Tibial artery (tissue), 4 donors: ENCODE measurements at places on chromosomes 12 and 14.

GRCh38 chr12:126343321-126343720 lies 1278.1 kb downstream of the AACS start:
- H3K36me3 ChIP-seq: no peaks in the 10 kb centered on the region
- no peak for DNase-seq
- H3K27ac ChIP-seq: no peak overlapping the region
- no peaks in the 10 kb centered on the region for H3K27me3 ChIP-seq
- H3K4me1 ChIP-seq: no peaks in the 10 kb centered on the region
- no peak overlapping the region for H3K4me3 ChIP-seq

DNA sequence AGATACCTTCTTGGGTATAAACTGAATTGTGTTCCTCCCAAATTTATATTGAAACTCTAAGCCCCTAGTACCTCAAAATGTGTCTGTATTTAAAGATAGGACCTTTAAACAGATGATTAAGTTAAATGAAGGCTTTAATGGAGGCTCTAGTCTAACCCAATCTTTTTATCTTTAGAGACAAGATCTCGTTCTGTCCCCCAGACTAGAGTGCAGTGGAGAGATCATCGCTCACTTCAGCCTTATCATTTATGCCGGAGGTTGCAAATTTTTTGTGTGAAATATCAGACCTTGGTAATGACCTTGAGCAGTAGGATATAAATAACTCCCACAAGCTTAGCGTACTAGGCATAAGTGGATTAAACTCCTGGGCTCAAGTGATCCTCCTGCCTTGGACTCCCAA lies 81.8 kb downstream of the C14orf132 start:
- H3K27ac ChIP-seq: no peak overlapping the region
- H3K36me3 ChIP-seq: no peaks in the 10 kb centered on the region
- DNase-seq: no peak
- no peaks in the 10 kb centered on the region for H3K4me1 ChIP-seq

GRCh38 chr12:60803147-60803546 lies 1207.3 kb downstream of the SLC16A7 start:
- H3K27me3 ChIP-seq: no peaks in the 10 kb centered on the region
- H3K4me1 ChIP-seq: no peaks in the 10 kb centered on the region
- H3K4me3 ChIP-seq: no peak overlapping the region
- no peak overlapping the region for H3K27ac ChIP-seq

GRCh38 chr12:7375145-7375543 lies 68.8 kb downstream of the CD163L1 start:
- H3K36me3 ChIP-seq: no peaks in the 10 kb centered on the region
- no peaks in the 10 kb centered on the region for H3K4me1 ChIP-seq
- no peak for DNase-seq
- H3K27ac ChIP-seq: no peak overlapping the region
- H3K4me3 ChIP-seq: no peak overlapping the region

DNA sequence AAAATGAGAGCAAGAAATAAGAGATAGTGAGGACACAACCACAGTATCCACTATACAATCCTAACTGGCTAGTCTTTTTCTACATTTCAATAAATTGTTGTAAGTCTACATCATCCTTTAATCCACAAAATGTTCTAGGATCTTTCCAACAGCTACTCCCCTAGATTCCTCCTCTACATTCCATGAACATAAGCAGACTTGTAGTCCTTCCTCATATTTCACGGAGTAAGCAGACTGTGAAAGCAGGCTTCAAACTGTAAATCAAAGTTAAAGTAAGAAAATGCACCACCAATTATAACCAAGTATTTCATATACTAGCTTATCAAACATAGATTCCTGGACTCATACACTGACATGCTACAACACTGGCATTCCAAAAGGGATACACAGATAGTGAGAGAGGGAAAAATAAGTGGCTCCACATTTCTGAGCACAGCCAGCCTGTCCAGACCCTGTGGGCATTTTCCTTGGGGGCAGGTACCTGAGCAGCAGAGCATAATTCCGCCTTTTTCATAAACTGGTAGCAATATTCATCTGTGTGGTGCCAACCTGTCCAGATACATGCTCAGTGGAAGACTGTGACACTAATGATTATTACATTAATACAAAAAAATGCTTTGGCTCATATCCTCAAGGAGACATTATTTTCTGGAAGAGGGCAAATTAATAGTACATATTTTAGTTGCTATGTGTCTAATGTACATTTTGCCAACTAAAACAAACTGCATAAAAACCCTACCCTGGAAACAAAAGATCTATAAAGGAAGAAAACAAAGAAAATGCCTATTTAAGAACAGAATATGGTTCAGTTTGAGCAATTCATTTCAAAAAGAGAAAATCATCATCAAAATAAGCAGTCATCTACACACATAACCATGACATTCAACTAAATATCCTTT lies 113.3 kb upstream of the FSCB start:
- no peaks in the 10 kb centered on the region for H3K27me3 ChIP-seq
- no peaks in the 10 kb centered on the region for H3K4me1 ChIP-seq

- no peak overlapping the region for H3K4me3 ChIP-seq
- H3K4me1 ChIP-seq: no peaks in the 10 kb centered on the region
- H3K36me3 ChIP-seq: no peaks in the 10 kb centered on the region
- H3K27me3 ChIP-seq: no peaks in the 10 kb centered on the region
- DNase-seq: no peak
- H3K27ac ChIP-seq: no peak overlapping the region
Measured at GRCh38 chr12:94227066-94227465, 78.7 kb downstream of the PLXNC1 start.

DNA sequence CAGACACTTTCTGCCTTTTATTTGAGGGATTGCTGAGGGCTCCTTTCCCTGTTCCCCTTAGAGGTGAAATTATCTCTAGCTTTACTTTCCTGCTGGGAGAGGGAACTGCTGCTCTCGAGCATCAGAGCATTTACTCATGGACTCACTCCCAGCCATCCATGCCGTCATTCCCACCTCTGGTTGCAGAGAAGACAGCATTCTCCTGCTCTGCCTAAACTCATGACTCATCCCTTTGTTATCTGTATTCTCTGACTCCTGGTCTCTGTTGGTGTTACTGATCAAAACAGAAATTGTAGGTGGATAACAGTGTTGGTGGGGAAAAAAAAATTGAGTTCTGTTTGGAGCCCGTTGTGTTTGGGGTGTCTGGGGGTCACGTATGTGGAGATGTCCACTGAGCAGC lies 159.3 kb downstream of the TTC8 start:
- no peak overlapping the region for H3K4me3 ChIP-seq
- H3K27ac ChIP-seq: no peak overlapping the region
- H3K36me3 ChIP-seq: no peaks in the 10 kb centered on the region
- H3K4me1 ChIP-seq: no peaks in the 10 kb centered on the region
- peaks cover 8% of the 10 kb centered on the region for H3K27me3 ChIP-seq
- no peak for DNase-seq

- peaks cover 48% of the 10 kb centered on the region for H3K36me3 ChIP-seq
- H3K27me3 ChIP-seq: no peaks in the 10 kb centered on the region
- DNase-seq: no peak
Measured at GRCh38 chr12:64746663-64747062, 12.5 kb downstream of the GNS start.

- peaks cover 40% of the 10 kb centered on the region for H3K27me3 ChIP-seq
- H3K4me1 ChIP-seq: peaks cover 9% of the 10 kb centered on the region
- no peaks in the 10 kb centered on the region for H3K36me3 ChIP-seq
- H3K27ac ChIP-seq: no peak overlapping the region
- DNase-seq: no peak
Measured at GRCh38 chr12:30925607-30926242, 823 bp upstream of the TSPAN11 start.

- H3K36me3 ChIP-seq: peaks cover 37% of the 10 kb centered on the region
- H3K4me1 ChIP-seq: no peaks in the 10 kb centered on the region
- H3K27me3 ChIP-seq: no peaks in the 10 kb centered on the region
- peak overlapping the region; percentile 97 for H3K4me3 ChIP-seq
- DNase-seq: peak; percentile 38
- peak overlapping the region; percentile 97 for H3K27ac ChIP-seq
Measured at GRCh38 chr12:92145481-92145730, 240 bp downstream of the BTG1 start.

GRCh38 chr14:101962503-101962874 lies 1.9 kb upstream of the DYNC1H1 start:
- H3K4me1 ChIP-seq: peaks cover 9% of the 10 kb centered on the region
- DNase-seq: peak; percentile 80
- H3K27me3 ChIP-seq: no peaks in the 10 kb centered on the region
- H3K4me3 ChIP-seq: no peak overlapping the region

DNA sequence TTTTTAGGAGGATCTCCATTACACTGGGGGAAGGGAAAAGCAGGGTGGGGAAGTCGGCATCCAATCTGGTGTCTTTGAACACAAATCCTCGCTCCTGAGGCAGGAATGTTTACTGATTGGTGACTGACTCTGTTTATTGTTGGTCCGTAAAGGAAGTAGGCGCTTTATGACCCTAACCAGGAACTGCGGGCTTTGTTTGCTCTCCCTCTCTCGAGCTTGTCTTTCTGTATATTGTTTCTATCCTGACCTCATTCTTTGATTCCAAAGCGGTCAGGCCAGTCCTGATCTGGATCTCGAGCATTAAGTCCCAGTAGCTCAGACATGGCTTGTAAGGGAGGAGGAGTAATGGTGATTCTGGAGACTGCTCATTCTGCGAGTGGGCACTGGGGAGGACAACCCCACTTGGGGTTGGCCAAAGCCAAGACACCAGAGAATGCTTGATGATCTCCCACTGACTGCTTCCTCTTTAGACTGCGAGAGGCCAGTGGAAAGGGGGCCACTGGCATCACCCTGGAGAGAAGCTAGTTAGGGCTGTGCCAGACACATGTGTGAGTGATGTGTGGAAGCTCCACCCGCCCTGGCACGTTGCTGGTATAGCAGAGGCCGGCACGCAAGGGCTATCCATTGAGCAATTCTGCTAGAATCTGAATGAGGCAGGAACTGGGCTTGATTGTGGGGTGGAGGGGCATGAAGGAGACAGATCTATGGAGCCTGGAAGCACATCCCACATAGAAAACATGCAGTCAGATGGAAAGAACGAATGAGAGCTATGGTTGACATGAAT lies 194.6 kb downstream of the PAX9 start:
- DNase-seq: no peak
- peaks cover 8% of the 10 kb centered on the region for H3K4me1 ChIP-seq
- H3K36me3 ChIP-seq: no peaks in the 10 kb centered on the region
- H3K4me3 ChIP-seq: no peak overlapping the region

- no peak for DNase-seq
- H3K4me3 ChIP-seq: no peak within 1 kb of the TSS
- H3K27ac ChIP-seq: no peak within 1 kb of the TSS
- no peaks in the 10 kb centered on the region for H3K27me3 ChIP-seq
- no peaks in the 10 kb centered on the region for H3K36me3 ChIP-seq
- H3K4me1 ChIP-seq: no peaks in the 10 kb centered on the region
Measured at GRCh38 chr14:39233680-39234326, at the start of gene MIA2. Gene MIA2, plus strand, starts transcription at chr14:39233915. Its CDS starts 200 bp downstream, at chr14:39234115.
